Myocyte (in vitro differentiated cells): ENCODE measurements at places on chromosomes 3 and 15.

DNA sequence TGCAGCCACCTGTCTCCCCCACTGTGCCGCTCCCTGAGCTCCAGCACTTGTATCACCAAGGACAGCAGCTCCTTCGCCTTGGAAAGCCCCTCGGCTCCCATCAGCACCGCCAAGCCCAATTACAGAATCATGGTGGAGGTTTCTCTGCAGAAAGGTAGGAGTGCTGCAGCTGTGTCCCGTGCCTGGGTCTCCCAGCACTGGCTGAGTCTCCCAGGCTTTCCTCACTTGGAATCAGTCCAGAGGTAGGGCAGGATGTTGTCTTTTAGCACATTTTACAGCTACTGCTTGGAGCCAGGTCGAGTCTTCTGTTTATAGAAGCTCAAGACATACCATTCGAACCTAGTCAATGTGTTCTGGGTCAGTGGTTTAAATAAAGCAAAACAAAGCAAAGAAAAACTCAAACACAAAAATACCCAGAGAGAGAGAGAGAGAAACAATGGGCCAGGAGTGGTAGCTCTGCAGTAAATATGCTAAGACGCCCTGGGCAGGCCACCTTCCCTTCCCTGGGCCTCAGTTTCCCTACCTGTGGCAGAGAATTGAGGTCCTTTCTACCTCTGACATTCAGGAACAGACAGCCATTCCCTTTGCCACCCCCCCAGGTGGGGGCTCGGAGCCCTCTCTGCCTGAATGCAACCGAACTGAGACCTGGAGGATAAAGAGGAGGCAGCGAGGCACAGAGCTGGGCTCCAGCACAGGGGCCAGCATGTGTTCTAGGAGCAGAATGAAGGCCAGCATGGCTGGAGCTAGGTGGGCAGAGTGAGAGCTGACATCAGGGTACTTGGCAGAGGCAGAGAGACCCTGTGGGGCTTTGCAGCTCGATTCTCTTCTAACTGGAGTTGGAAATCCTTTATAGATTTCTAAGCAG is 44.1 kb downstream of the STARD5 start:
- no peak for DNase-seq

GRCh38 chr15:67784856-67785430 is 40.4 kb upstream of the SKOR1 start:
- DNase-seq = no peak

GRCh38 chr3:171828902-171829770 is 14.0 kb upstream of the TMEM212 start:
- DNase-seq = no peak

GRCh38 chr3:152760591-152760990 is 74.3 kb upstream of the P2RY1 start:
- no peak for DNase-seq

- DNase-seq = no peak
These were observed 150.3 kb downstream of the AGBL1 start for GRCh38 chr15:86229936-86230335.

DNA sequence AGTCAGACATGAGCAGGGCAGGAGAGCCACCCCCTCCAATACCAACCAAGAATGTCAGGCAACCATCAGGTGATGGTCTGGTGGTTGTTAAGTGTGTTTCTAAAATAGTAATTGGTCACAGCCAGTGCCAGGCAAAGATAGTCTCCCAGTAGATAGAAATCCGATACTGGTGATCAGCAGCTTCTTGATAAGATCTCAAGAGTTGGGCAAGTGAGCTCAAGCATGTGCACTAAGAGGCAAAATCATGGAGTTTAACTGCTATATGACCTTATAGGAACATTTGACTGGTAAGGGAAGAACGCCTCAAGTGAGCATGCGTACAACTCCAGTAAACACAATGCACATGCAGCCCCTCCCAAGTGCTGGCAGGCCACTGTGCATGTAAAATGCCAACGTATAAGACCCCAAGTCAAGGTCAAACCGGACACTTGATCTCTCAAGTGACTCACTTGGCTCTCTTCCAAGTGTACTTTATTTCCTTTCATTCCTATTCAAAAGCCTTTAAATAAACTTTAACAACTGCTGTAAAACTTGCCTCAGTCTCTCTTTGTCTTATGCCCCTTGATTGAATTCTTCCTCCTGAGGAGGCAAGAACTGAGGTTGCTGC is 36.0 kb upstream of the CBLB start:
- DNase-seq = peak; percentile 48

GRCh38 chr15:63232405-63232804 is 43.0 kb downstream of the RAB8B start:
- no peak for DNase-seq

DNA sequence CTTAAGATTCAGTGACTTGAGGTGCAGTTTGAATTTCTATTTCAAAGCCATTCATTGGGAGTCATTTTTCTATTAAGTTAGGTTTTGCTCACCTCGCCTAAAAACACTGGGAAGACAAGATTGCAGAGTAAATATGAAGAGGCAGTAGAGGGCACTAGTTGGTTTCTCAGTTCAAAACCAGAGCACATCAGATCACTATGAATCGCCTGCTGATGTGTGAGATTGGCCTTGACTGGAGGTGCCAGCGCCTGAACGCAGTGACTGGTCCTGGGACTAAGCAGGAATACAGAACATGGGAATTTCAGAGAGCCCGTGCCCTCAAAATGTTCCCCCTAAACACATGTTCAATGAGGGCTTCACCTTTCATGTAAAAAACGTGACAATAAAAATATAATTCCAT is 229.0 kb downstream of the ITPR1 start:
- DNase-seq = peak; percentile 79

DNA sequence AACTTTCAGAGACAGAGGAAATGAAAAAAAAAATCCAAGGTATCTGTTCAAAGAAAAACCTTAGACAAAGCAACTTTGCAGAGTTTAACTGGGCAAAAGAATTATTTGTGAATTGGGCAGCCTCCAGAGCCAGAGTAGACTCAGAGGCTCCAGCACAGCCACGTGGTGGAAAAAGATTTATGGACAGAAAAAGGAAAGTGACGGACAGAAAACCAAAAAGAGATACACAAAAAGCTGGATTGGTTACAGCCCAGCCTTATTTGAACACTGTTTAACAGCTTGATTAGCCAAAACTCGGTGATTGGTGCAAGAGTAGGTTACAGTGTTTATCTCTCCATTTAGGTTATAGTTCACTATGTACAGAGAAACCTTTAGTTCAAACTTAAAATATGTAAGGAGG is 23.7 kb upstream of the GPD1L start:
- no peak for DNase-seq

GRCh38 chr3:78041486-78041885 is 1001.6 kb downstream of the ROBO2 start:
- DNase-seq = no peak

DNA sequence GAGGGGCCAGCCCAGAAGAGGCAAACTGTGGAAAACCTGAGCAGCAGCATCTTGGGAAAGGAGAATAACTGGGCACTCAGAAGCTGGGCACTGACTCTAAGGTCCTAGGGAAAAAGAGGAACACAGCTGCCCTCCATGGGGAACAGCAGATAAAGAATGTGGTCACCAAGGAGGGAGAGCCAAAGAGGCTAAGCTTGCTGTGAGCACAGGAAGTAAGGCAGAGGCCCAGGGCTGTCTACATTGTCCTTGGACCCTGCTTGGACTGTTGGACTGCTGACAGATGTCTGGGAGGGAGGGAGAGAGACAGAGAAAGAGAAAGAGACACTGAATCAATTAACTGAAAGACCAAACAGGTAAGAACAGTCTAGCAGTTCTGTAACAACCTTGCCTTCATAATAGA is 4.5 kb upstream of the MNS1 start:
- DNase-seq = no peak

- peak; percentile 31 for DNase-seq
These were observed 781 bp upstream of the CYP1A1 start for GRCh38 chr15:74725845-74726773.

DNA sequence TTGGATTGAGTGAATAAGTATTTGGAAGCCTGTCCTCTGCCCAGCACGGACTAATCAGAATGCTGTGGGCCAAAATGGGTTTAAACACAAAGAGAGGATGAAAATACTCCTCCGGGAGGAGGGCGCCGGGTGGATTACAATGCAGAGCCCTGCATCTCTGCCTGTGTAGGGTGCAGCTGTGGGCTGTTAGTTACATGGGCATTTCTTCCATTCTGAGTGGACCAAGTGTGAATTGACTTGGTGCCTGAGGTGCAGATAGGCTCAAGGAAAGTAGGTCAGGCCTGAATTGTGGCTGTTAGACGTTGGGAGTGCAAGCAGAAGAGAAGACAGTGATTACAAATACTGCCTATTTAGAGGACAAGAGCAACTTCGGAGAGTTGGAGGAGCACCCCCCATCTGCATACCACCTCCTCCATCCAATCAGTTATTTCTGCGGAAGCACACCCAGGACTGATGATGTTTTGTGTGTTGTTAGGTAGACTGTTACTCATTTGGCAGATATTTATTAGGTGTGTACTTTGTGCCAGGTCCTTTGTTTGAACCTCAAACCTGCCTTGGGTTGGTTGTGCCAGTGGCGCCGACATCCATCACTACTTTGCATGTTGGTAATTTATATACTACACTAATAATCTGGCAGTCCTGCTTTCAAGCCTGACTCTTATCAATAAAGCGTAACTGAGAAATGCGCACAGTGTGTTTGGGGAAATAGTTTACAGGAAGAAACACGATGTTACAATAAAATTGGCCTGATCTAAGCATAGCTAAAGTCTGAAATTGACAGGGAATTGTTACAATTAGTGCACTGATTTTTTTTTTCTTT is 33.0 kb downstream of the PTPRG start:
- no peak for DNase-seq

DNA sequence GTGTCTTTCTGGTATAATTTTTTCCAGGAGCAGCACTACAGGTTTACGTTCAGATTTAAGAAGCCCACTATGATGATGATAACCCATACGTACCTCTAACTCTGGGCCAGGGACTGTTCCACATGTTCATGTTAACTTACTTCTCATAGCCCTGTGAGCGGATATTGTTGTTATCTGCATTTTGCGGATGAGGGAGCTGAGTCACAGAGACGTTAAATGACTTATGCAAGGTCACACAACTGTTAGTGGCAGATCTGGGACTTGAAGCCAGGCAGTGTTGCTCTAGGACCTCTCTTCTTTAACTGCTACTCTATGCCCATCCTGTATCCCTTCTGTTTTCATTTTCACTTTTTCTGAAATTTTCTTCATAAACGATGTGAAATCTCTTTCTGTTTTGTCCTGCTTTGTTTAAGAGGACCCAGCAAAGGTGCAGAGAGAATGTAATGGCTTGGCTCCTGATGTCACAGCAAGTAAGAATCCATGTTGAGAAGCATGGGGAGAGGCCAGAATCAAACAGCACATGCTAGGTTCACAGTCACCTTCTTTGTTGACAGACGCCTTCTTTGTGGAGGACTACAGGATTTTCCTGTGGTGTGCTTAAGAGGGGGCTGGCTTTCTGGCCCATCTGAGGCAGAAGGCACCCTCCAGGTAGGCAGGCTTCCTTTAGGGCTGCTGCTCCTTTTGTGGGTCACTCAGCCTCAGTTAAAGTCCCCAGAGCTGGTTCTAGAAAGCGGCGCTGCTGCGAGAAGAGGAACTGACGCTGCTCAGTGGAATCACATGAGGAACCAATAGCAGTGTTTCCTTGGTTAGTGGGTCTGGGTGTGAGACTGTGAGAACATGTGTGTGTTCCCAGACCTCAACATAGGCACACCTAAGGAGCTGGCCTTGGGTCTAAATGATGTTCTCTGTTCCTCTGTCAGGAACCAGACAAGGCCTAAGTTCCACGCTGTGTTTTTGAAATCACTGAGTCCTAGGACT is 121.6 kb downstream of the TMEM108 start:
- no peak for DNase-seq

DNA sequence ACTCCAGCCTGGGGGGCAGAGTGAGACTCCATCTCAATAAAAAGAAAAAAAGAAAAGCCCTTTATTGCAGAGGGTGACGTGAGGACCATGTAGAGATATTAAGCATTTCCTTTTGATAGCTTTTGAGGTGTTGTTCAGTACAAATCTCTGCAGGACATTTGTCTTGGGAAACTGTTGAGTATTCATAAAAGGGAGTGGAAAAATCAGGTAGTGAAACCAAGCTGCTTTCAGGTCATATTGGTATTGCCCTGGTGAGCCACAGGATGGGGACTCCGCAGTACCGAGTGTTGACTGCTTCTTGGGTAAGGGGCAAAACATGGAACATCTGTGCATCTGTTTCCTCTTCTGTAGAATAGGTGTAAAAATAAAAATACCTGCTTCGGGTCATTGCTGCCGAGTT is 9.9 kb downstream of the ITPR1 start:
- DNase-seq = no peak

DNA sequence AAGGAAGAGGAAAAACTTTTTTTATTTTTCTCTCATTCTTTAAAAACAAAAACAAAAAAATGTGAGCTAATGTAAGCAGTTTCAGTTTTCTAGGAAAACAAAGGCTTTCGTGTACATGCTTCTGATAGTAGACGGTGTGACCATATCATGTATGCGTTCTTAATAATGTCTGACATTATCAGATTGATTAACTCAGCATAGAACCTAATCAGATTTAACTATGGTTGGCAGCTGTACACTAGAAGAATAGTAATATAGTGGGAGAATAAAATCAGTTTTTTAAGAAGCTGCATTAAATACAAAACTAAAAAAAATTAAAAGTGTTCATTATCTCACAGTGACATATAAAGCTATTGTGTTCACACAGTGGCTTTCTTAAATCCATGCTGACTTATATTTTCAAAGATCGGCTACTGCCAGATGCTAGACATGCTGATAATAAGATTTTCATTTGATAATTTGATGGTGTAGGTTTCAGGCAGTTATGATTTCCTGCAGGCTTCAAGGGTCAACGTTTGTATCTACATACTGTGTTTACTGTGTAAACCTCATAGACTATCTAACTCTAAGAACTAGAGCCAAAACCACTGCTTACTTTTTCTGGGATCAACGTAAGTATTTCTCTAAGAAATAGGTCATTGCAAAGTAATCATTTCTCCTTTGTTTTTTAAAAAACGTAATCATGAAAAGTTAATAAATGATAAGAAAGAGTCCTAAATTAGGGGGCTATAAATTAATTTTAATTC is 74.0 kb downstream of the UBE2E2 start:
- DNase-seq = no peak

DNA sequence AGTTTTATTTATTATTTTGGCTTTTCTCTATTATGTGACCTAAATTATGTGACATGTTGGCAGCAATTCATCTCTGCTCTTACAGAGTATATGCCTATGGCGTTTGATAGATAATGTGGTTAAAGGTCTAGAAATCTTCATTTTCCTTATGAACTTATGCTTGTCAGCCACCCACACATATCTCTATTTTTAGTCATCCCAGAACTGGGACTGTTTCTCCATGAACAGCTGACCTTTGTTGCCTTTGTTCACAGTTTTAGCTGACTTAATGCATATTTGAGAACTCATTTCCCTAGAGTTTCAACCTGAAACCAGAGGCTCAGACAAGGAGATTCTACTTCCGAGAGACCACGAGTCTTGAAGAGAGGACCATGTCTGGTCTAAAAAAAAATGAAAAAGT is 176.5 kb downstream of the RAP2B start:
- peak; percentile 55 for DNase-seq

DNA sequence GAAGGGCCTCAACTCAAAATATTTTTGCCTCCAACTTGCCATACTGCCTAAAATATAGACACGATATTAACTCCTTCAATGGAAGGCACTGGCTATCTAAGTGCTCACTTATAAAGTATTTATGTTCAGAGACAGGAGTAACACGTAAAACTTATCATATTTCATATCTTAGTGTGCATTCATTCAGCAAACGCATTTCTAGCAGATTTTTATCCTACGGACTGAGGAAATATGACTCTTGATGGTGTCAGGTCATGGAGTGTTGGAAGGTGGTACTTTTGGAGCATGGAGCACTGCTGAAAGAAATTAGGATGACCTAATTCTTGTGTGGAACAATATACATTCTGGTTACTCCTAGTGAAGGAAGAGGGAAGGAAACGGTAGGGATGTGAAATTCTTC is 43.8 kb upstream of the LEKR1 start:
- DNase-seq = no peak

- no peak for DNase-seq
These were observed 112.4 kb downstream of the ADCY5 start for GRCh38 chr3:123336441-123336851.
